ENCODE measurements at places on chromosomes 6 and 20.

DNA sequence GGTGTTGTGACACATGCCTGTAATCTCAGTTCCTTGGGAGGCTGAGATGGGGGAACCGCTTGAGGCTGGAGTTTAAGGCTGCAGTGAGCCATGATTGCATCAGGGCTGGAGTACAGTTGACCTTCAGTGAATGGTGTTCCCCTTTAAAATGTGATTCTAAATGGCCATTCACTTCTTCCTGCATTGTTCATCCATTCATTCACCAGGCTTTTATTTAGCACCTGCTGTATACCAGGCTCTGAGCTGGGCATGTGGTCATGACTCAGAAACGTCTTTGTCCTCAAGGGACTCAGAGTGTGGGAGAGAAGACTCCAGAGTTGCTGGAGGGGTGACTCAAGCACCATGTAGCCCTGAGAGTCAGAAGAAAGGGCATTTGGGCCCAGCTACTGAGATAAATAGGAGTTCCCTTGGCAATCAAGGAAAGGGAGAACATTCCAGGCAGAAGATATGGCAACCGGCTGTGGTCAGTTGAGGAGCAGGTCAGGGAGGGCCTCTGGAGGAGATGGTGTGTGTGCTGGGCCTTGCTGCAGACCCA, 101.1 kb downstream of the DLGAP4 start:
- DNase-seq: no peak

- DNase-seq: no peak
Measured at GRCh38 chr6:33665957-33666356, 44.8 kb downstream of the ITPR3 start.

DNA sequence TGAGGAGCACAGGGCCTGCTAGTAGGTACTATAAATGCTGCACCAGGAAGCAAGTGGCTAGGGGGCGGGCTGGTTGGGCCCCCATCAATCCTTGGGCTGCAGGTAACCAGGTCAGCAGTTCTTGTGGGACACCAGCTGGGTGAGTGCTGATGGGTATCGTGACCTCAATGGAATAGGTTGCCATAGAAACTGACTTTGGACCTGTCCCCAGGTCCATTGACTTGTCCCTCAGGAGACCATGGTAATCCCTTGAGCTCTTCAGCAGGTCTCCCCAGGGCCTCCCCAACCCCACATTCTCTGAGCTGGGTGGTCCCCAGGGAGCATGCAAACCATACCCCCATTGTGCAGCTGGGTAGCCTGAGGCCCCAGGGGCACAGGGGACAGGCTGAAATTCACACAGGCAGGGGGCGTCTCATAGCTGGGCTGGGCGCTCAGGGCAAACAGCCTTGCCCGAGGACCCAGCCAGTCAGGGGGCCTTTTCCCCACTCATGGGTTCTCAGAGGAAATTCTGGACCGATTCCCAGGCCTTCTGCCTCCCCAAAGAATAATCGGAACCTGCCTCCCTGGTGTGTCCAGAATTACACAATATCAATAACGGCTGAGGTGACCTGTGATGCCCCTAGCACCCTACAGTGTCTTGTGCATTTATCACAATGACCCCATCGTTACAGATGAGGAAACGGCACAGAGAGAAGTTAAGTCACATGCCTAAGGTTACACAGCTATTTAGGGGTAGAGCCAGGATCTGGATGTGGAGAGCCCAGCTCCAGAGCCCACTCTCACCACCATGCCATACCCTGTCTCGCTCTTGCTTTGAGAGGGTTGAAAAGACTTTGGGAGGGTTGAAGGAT, 35.9 kb downstream of the SRC start:
- DNase-seq: no peak

GRCh38 chr20:24703284-24703610, 233.8 kb downstream of the SYNDIG1 start:
- DNase-seq: no peak

DNA sequence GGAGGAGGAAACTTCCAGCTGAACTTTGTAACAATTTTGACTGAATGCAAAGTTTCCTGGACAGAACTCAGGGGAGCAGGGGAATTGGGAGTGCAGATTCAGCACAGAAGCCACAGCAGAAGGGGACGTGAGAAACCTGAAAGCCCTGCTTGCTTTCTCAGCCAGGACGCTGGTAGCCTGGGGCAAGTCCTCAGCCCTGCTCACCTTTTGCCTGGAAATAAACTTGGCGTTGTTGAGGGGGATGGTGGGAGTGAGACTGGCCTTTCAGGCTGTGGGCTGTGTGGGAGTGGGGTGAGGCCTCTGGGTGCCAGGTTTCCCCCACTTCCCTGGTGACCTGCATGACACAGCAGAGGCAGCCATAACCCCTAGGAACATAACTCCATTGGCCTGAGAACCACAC, 238.1 kb upstream of the HS3ST5 start:
- no peak for DNase-seq

DNA sequence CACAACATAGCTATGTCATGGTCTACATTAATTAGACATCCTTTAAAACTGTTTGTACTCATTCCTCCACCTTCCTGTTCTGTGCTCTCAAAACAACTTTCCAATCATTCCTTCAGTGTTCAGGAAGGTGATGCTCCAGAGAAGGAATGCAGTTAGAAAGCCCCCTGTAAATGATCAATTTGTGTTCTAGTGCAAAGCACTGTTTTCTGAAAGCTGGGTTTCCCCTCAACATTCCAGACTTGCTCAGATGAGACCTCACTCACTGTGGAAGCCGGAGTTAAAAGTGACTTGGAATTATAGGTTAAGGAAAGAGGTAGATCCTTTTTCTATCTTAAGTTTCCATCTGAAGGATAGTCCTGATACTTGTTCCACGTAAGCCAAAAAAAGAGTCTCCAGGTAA, 95.9 kb downstream of the BMP2 start:
- no peak for DNase-seq

DNA sequence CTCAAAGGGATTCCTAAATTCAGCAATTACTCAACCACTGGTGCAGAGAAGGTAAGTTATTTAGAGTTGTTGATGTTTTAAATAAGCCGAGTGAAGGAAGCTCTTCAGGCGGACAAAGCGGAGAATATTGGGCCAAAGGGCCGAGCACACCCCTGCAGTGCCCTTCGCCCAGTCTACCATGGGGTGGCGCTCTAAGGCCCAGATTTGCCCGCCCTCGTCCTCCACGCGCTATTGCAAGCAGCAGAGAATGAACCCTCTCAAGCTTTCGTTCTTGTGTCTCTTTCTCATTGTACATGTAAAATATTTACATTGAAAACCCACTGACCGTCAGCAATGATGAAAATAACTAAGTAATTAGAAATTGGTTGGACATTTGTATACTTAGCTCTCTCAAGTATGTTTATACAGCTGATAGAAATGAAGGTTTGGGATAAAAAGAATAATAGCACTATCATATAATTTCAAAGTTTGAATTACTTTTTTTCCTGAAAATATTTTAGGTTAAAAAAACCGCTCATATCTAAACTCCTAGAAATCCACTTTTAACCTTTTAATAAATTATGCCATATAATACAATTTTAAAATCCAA, 195.0 kb upstream of the CEP162 start:
- DNase-seq: peak; percentile 78

DNA sequence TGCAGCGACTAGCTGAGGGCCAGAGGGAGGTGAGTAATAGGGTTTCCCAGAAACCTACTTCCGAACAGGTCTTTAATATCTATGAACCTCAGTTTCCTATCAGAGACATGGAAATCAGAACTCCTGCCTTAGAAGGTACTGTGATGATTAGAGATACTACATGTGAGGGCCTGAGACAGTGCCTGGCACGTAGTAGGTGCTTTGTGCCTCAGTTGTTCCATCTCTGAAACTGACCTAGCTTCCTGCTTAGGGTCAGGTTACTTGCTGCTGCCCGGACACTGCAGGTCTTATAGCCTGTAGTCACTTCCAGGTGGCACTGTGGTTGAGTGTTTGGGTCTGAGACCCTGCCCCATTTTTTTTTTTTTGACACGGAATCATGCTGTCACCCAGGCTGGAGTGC, 20.9 kb downstream of the RAB44 start:
- no peak for DNase-seq

- DNase-seq: peak; percentile 78
Measured at GRCh38 chr6:145813285-145814034, 1.1 kb downstream of the FBXO30 start.

GRCh38 chr6:135224037-135224647, 43.0 kb downstream of the MYB start:
- DNase-seq: no peak

DNA sequence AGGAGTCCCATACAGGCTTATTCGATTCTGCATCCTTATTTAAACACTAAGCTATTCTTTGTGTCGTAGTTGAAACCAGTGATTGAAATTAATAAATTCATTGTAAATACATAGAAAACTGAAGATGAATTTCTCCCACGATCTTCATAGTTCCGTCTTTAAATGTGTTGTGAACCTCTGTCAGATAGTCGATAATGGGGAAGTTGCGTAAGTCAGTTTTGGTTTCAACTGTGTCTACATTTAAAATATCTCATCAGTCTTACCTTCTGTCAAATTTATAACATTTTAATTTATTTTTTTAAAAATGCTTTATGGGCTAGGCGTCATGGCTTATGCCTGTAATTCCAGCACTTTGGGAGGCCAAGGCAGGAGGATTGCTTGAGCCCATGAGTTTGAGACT, 12.7 kb downstream of the STX11 start:
- peak; percentile 73 for DNase-seq

GRCh38 chr6:108795814-108796213, 52.4 kb upstream of the ARMC2 start:
- no peak for DNase-seq

GRCh38 chr20:32871627-32872160, 13.0 kb downstream of the EFCAB8 start:
- no peak for DNase-seq

DNA sequence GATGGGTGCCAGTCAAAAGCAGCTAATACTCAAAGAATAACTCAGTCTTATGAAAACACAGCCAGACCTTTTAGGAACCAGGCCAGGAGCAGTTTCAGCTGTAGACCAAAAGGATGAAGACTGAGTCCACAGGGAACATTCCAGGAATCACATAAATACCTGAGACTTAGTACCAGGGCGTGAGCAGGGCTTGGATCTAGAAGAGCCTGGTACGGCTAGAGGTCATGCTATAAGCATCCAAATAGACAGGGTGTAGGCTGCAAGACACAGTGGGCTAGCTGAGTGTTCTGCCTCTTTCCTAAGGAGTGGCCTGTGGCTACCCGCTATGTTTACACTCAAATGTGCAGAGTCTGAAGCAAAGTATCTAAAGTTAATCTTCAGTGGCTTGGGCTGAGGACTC, 29.5 kb upstream of the LRRC1 start:
- no peak for DNase-seq

- DNase-seq: no peak
Measured at GRCh38 chr20:47019121-47019824, 124.6 kb downstream of the EYA2 start.

GRCh38 chr6:170165085-170165470, 125.8 kb downstream of the DLL1 start:
- DNase-seq: no peak

DNA sequence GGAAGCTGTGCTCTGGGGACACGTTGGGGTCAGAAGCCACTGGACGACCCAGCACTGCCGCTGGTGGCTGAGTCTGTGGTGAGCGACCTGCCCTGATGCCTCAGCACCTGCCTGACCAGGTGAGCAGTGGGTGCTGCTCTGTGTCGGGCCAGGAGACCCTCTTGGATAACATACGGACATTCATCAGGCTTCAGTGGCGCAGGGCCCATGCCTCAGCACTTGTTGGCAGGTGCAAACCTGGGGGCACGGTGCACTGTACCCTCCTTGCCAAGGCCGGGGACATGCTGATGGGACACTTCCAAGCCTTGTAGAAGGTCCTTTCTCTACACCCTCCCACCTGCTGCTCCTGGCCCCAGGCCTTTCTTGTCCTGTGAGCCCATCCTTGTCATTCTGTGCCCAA, 34.1 kb downstream of the MYT1 start:
- DNase-seq: no peak

GRCh38 chr20:46120136-46120535, 2.0 kb downstream of the CD40 start:
- DNase-seq: no peak

DNA sequence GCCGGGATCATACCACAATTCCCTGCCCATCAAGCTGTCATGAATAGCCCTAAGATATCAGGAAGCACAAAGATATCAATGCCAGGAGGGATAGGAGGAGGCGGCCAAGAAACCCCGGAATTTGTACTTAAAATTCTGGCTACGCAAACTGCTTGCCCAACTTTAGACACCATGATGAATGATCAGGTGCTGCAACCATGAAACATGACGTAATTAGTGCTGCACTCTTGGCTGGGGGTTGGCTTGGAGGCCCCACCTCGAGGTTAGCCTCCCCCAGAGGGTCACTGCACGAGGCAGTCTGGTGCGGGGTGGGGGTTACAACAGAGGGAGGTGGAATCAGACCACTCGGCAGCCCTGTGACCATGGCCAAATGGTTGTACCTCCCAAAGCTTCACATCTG, 8.9 kb downstream of the SIRPA start:
- DNase-seq: no peak

GRCh38 chr20:8755340-8756118, 313.4 kb upstream of the PLCB4 start:
- no peak for DNase-seq

GRCh38 chr6:40918040-40918651, 120.9 kb downstream of the UNC5CL start:
- no peak for DNase-seq

- DNase-seq: no peak
Measured at GRCh38 chr20:38373898-38374297, 27.6 kb downstream of the LBP start.

- DNase-seq: no peak
Measured at GRCh38 chr6:166325383-166326042, 16.8 kb downstream of the SFT2D1 start.

DNA sequence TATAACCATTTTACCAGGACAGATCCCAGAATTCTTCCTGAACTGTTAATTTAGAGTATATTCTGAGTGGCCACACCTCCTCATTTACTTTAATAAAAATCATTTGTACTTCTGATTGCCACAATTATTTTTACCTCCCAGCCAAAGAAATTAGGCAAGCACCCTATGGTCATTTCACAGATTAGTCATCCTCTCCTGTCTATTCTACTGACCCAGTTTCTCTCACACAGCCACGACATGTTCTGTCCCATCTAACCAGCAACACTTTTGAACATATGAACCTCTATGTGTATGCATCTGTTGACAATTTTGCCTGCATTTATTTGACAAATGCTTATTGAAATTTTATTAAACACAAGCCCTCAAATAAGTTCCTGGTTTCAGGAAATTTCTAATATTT, 202.6 kb upstream of the STXBP5 start:
- no peak for DNase-seq

DNA sequence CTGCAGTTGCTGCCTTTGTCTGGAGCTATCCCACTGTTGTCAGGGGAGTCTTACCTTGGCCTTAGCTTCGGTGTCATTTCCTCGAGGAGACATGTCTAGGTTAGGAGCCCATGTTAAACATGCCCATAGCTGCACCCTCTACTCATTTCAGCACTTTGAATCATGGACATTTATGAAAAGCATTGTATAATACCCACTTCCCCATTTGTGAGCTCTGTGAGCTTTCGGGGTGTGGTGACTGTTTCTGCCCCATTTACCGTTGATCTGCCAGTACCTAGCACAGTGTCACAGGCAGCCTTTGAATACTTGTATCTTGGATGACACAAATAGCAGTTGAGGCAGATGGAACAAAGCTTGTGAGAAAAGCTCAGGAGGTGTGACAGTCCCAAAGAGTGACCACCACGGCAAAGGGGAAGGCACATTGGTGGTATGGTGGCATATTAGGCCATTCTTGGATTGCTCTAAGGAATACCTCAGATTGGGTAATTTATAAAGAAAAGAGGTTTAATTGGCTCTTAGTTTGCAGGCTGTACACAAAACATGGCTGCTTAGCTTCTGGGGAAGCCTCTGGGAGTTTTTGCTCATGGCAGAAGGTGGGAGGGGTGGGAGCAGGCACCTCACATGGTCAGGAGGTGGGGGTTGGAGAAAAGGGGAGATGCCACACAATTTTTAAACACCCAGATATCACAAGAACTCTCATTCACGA, 42.0 kb downstream of the JARID2 start:
- peak; percentile 55 for DNase-seq

Data from OCI-M1 (cell line).